Activated CD4-positive, CD25-positive, alpha-beta regulatory T cell (primary cell): ENCODE measurements at places on chromosomes 3 and 15.

- DNase-seq: no peak
These were observed 55.6 kb downstream of the RASA2 start for GRCh38 chr3:141542202-141542969.

GRCh38 chr15:62653122-62653521 lies 389.4 kb upstream of the TPM1 start:
- no peak for DNase-seq

DNA sequence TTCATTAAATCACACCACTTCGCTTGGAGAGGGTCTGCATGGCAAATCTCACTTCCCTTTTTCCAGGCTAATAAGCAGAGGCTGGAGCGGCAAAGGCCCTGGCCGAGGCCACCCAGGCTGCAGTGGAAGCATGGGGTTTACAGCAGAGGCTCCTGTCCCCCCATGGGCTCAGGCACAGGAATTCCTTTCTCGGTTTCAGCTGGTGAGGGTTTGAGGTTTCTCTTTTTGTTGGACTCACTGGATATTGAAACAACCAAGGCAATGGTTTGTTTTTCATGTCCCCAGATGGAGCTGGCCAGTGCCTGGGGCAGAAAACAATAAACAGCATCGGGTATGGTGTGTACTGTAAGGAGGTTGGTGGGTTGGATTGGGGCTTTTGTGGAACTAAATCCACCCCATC lies 175.6 kb upstream of the RASGRP1 start:
- DNase-seq: no peak

- no peak for DNase-seq
These were observed 56.3 kb downstream of the ABI3BP start for GRCh38 chr3:100936931-100937330.

DNA sequence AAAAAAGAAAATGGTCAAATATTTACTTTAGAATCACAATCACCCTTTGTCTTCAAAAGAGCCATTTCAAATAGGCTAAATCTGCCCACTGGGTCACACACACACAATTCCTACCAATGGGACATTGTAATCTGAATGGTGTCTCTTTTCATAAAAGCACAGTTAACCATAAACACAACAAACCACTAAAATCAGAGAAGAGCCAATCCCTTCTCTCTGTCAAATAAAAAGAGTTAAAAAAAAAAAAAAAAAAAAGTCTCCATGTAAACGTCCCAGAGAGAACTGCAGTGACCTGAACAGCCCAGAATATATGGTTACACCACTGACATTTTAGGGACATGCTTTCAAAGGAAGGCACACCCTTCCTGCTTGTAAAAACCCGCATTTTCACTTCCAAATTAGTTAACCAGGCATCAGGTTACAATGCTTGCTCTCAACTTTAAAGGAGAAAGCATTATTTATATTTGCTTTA lies 63.7 kb downstream of the PRICKLE2 start:
- DNase-seq: no peak

DNA sequence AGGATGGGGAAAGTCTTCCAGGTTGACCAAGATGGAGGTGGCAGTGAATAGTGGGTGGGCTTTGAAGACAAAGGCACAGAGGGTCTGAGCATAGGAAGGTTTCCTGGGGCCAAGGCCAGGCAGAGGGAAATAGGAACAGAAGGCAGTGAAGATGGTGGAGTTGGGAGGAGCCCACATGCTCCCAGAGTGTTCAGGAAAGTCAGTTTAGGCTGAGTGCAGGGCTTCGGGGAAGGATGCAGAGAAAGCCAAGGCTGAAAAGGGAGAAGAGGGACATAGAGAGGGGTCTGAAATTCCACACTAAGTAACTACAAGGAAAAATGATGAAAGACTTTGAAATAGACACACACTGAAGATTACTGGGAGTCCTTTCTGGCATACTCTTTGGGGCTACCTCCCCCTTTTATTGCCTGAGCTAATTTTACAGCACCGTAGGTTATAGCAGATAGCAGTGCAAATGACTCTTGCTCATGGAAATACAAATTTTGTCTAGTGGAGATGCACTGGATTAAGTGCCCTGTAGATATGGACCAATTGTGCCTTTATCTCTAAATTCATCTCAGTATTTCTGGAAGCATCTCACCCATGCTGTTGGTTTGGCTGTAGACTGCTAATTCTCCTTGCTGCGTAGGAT lies 3.8 kb downstream of the CX3CR1 start:
- no peak for DNase-seq

- no peak for DNase-seq
These were observed 97.8 kb upstream of the TBL1XR1 start for GRCh38 chr3:177295116-177295515.

- no peak for DNase-seq
These were observed 706.1 kb upstream of the GOLIM4 start for GRCh38 chr3:168801794-168802193.

GRCh38 chr3:171453180-171453886 lies 6.9 kb downstream of the TNIK start:
- no peak for DNase-seq

DNA sequence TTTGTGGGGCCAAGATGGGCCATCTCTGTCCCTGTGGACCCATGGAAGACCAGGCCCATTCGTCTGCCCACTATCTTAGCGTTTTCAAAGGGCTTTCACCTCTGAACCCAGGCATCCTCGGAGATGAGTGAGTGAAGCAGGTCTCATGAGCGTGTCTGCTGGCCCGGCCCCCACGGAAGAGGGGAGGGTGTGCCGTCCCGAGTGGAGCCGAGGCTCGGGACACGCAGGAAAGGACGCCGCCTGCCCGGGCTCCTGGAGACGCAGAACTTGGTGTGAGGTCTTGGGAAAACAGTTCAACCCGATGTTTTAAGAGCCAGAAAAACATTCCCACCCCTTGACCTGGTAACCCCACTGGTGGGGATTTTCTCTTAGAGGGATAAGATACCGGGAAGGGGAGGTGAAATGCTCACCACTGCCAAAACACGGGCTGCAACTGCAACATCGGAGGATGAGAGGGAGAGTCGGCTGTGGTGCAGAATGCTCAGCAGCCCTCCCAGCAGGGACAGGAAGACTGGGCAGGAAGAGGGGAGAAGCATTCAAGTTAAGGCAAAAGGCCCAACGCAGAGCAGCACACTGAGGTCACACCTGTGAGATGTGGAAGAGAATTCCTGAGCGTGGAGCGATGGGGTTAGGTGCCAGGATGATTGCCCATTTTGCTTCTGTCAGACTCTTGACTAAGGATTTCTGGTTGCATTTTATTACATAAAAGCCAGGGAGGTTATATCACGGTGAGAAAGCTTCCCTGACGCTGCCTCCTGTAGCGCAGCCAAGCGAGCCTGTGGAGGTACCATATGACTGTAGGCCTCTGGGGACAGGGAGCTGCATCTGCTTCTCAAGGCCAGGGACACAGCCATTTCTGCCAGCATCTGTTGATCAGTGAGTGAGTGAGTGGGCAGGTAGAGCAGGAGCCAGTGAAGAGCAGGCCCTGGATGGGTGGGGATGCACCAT lies 14.1 kb upstream of the STAB1 start:
- DNase-seq: no peak

DNA sequence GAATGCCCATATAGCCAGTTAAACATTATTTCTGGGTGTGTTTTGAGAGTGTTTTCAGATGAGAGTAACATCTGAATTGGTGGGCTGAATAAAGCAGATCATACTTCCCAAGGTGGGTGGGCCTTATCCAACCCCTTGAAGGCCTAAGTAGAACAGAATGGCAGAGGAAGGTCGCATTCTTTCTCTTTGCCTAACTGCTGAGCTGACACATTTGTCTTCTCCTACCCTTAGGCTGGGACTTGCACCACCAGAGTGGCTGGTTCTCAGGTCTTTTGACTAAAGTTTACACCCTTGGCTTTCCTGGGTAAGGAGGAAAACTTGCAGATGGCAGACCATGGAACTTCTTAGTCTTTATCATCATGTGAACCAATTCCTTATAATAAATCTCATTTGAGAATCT lies 85.8 kb upstream of the TNFAIP8L3 start:
- no peak for DNase-seq

- no peak for DNase-seq
These were observed 574 bp downstream of the SLC38A3 start for GRCh38 chr3:50205413-50206276.

DNA sequence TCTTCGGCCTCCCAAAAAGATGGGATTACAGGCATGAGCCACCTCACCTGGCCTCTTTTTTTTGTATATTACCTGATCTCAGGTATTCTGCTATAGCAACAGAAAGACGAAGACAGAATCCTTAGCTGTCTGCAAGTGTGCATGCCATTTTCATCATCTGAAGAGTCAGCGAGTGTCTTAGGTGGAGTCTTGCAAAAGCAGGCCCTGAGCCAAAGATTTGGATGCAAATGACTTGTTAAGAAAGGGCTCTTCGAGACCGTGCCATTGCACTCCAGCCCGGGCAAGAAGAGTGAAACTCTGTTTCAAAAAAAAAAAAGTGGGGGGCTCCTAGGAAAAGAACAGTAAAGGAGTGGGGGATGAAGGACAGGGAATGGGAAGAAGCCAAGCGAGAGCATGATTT lies 10.2 kb upstream of the TRIM69 start:
- no peak for DNase-seq

- DNase-seq: peak; percentile 42
These were observed 139.3 kb downstream of the FOXP1 start for GRCh38 chr3:71444028-71444860.

DNA sequence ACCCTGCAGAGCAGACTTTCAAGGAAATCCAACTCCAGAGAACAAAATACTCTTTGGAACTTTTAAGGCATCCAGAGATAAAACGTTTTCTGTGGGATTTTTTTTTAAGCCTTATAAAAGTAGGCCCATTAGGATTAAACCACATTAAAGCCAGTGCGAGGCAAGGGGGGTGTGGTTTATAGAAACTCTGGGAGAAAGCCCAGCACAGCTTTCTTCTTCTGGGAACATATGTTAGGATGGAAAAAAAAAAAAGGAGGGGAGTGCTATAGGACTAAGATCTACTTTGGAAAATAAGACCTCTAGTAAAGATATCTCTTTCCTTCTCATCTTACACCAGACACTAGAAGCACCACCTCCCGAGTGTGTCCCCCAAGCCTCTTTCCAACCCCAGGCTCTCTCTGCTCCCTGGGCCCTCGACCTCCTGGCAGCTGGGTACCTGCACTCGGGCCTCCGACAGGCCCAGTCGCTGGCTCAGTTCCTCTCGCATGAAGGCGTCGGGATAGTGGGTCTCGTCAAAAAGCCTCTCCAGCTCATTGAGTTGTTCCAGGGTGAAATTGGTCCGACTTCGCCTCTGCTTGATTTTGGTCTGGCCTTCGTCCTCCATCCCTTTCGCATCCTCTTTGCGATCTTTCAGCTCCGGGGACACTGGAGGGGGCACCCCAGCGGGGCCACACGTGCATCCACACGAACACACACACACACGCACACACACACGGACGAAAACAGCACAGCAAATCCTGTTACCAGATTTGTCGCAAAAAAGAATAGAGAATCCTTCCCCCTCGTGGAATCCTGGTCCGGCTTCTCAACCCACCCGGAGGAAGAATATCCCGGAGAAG lies 3.8 kb downstream of the SHOX2 start:
- DNase-seq: no peak

DNA sequence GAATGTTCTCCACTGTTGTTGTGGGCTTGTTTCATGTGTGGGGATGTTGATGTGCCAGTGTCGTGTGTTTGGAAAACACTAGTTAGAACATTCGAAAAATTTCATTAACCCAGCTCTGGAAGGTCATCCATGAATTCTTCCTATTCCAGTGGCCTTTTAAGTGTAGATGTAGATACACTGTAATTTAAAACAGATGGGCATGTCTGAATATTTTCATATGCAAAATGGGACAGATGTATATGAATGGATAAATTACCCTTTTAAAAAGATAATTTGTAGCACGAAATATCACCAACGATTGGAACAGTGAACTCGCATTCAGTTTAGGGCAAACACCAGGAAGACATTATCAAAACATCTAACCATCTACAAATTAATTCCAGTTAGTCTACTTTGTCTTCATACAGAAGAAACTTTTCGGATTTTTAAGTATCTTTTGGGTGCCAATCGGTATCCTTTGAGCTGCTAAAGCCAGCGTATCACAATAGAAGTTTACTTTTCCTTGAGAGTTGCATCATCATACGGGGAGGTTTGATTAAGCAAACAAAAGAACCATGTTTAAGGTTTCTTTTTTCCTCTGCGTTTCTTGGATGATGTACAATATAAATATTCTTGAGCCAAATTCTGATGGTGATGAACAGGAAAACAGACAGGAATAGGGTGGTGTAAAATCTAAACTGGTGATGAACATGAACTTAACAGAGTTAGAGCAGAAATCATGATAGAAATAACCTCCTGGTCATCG lies 528.1 kb downstream of the FOXP1 start:
- DNase-seq: no peak
